ENCODE measurements at places on chromosomes 3 and 15.

DNA sequence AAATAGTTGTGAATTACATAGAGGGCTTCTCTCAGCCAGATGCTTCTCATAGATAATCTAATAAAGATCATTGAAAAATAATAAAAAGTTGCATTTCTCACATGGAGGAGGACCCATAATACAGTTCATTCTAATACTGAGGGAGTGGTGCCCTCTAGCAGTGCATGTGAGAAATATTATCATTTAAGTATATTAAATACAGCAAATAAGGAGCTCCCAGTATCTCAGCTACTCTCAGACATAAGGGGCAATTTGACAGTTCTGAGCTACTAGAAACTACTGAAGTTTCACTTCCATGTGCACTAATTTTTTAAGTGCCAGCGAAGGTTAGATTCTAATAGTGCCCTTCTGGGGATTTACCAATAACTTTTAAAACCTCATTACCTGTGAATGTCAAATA, 188.3 kb downstream of the IL5RA start:
- no peak for DNase-seq

GRCh38 chr3:41095702-41096101, 103.6 kb upstream of the CTNNB1 start:
- no peak for DNase-seq

GRCh38 chr15:72491768-72492167, 17.6 kb downstream of the ARIH1 start:
- DNase-seq, result no peak

DNA sequence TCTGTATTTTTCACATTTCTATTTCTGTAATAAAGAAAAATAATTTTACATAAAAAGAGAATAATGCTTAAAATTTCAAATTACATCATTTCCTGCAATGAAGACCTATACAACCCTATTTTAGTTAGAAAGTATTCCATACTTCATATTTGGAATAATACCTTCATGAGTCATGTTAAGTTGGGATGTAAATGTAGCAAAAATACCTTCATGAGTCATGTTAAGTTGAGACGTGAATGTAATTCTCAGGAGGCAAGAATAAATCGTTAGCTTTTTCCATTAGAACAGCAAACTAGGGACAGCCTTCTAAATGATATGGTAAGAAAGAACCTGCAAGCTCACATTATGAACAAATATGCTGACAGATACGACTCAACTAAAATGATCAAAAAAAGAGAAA, 91.9 kb downstream of the NAALADL2 start:
- no peak for DNase-seq

DNA sequence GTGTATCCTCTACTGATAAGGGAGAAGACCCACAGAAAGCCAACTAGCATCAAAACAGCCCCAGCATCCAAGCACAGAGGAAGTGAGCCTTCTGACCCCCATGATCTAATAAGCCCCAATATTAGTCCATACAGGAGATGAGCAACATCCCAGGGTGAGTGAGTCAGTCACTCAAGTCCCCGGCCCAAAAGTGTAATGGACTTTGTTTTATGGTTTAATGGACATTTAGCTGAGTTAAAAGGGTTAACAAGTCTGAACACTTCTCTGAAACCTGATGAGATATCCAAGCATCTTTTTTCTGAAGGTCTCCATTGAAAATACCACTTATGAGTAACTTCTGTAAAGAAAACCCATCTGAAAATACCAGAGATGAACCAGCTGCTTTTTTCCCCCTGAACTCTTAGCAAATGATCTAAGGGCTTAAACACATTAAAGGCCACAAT, 115.6 kb downstream of the GREM1 start:
- DNase-seq, result no peak

GRCh38 chr3:9508781-9509180, 44.8 kb downstream of the LHFPL4 start:
- no peak for DNase-seq

GRCh38 chr3:17573396-17573795, 169.0 kb downstream of the TBC1D5 start:
- DNase-seq, result no peak

DNA sequence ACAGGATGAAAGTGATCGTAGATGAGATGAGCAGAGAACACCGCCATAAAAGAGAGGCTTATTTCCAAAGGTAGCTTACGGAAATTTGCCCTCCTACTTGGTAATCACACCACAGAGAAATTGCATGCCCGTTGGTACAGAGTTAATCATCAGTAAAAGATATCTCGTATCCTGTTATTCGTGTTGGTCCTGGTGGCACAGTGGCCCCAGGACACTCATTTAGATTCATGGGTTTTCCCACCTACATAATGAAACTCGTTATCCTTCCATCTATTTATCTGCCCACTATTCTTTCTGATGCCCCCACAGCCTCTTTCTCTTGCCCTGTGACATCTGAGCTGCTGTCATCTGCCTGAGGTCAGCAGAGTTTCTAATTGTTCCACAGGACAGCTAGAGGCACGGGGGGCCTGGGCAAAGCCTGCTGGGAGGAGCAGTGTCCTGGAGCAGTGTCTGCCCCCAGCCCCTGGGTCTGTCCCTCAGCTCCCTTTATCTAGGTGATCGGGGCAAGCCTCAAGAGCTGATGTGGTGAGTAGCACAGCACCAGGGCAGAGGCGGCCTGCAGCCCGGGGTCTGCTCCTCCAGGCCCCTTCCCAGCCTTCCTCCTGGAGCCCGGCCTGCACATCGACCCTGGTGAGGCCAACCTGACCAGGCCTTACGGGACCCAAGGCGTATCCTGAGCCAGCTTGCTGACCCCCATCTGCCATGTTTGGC, 42.2 kb downstream of the PXYLP1 start:
- no peak for DNase-seq

GRCh38 chr3:72537448-72537847, 310.8 kb downstream of the SHQ1 start:
- DNase-seq, result no peak

DNA sequence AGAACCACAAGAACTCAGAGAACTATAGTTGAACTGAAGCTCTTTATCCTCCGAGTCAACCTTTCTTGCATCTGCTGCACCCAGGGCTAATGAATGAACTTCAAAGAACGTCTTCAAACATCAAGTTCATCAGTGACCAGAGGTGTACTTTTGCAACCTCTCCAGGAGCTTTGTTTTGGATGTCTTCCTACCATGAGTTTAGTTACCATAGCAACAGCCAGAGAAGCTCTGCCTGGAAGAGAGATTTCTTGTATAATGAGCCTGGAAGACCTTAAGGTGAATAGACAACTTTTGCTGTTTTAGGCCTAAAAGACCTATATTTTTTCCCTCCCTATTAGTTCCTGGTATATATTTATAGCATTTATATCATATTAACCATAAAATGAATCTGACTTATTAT, 9.1 kb downstream of the ACTC1 start:
- DNase-seq, result no peak

GRCh38 chr15:78988361-78988911, 43.6 kb upstream of the CTSH start:
- peak; percentile 48 for DNase-seq

DNA sequence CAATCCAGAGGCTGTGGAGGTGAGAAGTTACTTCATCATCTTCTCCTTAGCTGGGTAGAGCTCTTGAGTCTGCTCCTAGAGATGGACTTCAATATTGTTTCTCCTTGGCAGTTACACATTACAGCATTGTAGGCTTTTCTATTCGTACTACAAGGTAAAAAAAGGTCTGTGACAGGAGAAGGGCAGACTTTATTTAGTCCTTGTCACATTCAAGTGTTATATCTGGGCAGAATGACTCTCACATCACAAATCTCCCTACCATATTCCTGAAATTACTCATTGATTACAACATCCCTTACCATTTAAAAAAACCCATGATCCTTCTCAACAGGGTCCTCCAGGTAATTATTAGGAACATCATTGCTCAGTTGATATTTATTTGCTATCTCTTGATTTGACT, 75.0 kb downstream of the AGBL1 start:
- DNase-seq, result no peak

DNA sequence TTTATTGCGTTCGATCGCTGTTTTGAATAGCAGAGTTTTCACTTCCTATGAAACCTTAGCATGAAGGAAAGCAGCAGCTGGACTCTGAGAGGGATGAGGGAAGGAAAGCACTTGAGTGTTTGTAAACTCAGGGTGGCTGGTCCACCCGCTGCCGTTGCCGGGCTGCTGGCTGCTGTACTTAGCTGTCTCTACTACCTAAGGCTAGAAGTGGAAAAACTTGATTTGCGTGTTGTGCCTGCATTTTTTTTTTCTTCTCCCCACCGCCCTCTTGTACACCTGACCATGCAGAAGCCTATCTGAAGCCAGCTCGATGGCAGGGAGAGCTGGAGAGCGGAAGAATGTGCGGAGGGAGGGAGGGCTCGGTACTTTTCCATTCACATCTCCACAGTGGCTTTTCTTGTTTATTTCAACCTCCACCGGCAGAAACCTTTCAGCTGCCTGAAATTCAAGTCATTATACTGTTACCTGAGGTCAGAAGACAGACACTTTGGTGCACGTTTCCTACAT, 4.8 kb upstream of the BCL6 start:
- DNase-seq, result no peak

GRCh38 chr3:77933926-77934325, 894.0 kb downstream of the ROBO2 start:
- DNase-seq, result no peak

DNA sequence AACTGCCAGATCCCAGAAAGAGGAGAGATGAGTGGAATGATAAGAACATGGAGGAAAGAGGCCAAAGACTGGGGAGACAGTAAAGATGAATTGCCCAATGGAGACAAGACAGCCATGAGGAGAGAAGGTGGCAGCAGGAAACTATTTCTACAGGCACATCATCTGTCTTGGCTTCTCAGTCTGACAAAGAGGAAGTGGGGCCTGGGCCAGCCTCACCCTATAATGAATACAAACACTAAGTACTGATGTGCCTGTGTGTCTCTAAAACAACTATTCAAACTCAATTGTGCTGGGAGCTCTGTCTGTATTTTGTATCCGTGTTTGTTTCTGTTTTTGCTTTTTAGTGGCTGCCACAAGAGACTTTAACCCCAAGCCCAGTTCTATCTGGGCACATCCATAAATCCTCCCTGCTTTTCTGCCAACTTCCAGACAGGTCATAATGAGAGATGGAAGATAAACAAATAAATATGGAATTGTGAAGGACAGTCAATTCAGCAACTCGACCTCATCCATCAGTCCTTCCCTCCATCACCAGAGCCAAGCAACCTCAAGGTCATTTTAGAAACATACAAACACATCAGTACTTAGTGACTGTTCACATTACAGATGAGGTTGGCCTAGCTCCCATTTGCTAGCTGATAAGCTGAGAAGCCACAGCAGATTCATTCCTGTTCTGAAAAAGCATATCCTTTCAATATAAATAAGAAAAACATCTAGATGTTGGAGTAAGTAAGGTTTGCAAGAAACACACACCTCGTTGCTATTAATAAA, 116.7 kb downstream of the CADPS start:
- no peak for DNase-seq

DNA sequence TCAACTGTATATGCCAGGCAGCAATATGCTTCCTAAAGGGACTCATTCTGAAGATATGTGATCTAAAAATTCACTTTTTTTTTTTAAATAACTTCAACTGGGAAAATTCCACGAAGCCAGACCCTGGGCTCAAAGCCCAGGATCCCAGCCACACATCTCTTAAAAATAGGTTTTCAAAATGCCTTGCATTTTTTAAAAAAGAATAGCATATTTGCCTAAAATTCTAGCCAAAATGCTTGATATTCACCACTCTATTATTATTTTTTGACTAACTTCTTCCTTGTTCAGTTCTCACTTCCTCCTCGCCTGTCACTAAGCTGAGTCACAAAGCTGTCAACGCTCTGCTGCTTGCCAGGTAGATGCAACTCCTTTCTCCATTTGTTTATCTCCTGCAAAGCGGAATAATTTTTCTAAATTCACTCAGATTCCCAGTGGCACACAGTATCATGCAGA, 28.0 kb upstream of the VGLL4 start:
- peak; percentile 33 for DNase-seq

DNA sequence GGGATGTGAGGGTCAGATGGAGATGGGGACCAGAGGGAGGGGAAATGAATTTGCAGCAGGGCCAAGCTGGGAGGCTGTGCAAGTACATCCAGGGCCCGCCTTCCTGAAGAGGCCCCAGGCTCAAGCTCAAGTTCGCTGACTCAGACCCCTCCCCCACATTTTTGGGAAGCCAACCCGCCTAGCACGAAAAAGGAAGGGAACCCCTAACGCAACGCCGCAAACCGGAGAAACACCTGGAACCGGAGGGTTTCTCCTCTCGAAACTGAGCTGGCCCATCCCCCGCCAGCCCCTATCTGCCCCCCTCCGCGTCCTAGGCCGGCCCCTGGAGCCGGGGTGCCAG, 624 bp downstream of the AP3B2 start:
- no peak for DNase-seq

DNA sequence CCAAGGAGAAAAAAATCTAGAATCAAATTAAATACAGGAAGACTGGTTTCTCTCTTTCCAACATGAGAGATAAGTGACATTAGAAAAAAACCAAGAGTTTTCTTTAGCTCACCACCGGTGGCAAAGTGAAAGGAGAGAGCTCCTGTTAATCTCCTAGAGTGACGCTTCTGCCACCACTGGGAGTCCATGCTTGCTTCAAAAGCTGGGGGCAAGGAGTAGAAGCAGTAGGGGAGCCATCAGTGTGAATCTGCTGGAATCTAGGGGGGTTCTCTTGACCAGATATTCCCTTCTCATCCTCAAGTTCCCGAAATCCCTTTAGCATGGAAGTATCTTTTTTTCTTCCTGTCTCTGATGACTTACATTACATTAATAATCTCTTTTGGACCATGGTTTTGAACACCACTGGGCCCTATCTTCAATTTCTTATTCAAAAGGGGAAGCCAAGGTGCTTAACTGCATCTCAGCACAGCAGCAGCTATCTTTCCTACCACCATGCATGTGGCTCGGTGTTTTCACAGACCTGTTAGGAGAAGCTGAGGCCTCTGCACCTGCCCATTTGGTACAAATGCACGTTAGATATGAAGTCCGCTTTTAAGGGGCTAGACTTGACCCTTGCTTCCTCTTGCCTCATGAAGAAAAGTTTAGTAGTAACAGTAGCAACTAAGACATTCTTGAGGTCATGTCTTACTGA, 6.6 kb upstream of the ICE2 start:
- DNase-seq, result no peak

DNA sequence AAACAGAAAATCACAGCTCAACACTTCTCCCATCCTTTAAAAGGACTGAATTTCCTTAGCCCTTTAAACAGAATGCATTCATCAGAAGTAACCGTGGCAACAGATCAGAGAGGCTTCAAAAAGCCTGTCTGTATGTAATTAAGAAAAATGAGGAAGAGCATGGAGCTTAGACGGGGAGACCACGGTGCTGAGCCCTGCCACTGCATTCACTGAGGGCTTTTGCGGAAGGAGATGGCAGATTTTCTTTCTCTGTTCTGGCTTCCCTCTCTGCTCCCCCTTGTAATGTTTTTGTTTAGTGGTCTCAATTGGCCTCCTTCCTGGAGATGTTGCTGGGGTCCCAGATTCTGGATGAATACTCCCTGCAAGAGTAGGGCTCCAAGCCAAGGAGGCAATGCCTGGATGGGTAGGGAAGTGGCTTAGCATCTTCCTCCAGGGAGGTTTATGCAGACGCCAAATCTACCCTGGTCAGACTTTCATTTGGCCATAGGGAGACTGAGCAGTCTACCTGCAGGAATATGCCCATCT, 332.9 kb downstream of the EPHB1 start:
- no peak for DNase-seq

- DNase-seq, result peak; percentile 56
Observed at GRCh38 chr3:9198899-9199335, 50.5 kb downstream of the SRGAP3 start.

All from hippocampal formation (tissue), 2 donors.